Left lung (tissue), 14 donors: ENCODE measurements at places on chromosomes 7 and 10. TPM values are rescaled to one million over a fixed set of nuclear protein-coding genes. Genes with fewer than 3 reads are reported as not detected.
A peak's percentile ranks its signal among the peaks of the same experiment; 100 is the strongest.

GNG11 gene
- 15.6 TPM for total RNA-seq

ZNF37A gene
- 14.8 TPM for total RNA-seq

CALHM1 gene
- not detected for total RNA-seq

CFAP43 gene
- 0.70 TPM for total RNA-seq

GRCh38 chr7:150898475-150899011 lies 46.2 kb downstream of the AOC1 start:
- DNase-seq: peak; percentile 96

DNA sequence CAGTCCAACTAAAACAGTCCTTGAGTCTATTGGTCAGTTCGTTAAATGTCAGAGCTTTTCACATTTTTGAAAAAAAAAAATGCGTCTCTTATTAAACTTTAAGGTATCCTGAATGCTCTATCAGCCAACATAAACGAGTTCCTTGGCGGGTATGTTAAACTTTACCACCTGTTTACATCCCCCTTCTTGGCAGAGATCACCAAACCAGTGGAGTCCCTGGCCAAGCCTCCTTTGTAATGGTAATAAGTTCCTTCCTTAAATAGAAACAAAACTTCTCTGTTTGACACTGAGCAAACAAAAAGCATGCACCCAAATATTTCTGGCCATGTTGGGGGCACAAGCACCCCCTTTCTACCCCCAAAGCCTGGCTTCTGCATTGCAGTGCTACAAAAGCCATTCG lies 3.2 kb downstream of the TRIL start:
- DNase-seq: no peak

DNA sequence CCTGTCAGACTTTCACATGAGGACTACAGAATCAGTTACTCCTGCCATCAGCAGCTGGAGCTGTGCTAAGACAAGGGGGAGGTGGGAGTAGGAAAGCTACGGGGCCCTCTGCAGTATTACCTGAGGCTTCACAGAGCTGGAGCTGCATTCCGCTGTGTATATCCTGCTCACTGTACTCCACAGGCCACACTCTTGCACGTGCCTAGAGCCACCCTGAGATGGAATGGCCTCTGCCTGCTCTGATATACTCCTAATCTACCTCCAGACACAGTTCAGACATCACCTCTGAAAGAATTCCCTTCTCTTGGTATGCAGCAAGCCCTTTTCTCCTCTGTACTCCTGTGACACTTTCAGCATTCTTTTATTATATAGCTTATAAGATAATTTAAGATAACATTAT lies 34.8 kb downstream of the TRDMT1 start:
- DNase-seq: no peak

DNA sequence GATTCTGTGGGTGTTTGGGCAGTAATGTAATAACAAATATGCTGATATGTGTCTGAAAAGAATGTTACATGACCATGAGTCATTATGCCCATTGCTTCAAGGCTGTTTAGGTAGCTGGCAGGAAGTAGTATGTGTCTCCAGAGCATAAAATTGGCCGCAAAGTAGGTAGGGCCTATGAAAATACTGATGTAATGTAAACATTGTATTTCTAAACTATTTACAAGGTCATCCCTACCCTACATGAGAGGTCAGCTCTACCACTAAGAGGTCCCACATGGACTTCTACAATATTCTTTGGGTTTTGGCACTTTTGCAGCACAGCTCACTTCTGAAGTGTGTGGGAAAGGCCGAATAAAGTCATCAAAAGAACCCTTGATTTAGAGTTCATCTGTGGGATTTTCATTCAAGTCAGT lies 301.9 kb downstream of the AHR start:
- no peak for DNase-seq

DNA sequence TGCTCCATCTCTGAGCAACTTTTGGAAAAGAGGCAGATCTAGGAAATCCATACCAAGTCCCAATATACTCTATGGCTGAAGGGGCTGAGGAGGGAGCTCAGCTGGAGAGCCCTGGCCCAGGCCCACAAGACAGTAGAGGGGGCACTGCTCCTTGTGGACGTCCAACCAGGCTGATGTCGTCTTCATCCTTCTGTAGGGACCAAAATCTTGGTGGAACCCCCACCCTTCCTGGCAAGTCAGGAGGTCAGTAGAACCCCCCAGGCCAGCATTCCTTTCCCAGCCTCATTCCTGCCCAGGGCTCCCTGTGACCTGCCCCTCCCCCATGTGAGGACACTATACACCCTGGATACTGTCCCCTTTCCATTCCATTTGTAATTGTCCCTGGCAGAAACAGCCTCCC lies 152.0 kb downstream of the PLXNA4 start:
- no peak for DNase-seq

DNA sequence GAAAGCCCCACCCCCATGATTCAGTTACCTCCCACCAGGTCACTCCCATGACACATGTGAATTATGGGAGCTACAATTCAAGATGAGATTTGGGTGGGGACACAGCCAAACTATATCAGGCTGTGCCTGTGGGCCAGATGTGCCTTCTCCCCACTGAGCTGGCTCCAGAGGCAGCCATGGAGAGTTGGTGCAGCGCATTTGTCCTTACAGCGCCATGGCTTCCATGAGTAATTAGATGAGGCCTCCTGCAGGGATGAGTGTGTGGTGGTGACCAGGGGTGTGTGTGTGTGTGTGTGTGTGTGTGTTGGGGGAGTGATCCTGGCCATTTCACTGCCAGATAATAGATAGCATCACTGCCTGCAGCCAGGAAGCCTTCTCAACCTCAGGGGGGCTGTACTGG lies 94.6 kb downstream of the FANK1 start:
- no peak for DNase-seq

GRCh38 chr10:87864496-87865059 lies 1.2 kb downstream of the PTEN start:
- no peak for DNase-seq
